Fibroblast of skin of right quadriceps (primary cell): ENCODE measurements at places on chromosomes 2 and 18.

- DNase-seq, result no peak
Measured at GRCh38 chr2:164694275-164694695, 73.0 kb upstream of the GRB14 start.

DNA sequence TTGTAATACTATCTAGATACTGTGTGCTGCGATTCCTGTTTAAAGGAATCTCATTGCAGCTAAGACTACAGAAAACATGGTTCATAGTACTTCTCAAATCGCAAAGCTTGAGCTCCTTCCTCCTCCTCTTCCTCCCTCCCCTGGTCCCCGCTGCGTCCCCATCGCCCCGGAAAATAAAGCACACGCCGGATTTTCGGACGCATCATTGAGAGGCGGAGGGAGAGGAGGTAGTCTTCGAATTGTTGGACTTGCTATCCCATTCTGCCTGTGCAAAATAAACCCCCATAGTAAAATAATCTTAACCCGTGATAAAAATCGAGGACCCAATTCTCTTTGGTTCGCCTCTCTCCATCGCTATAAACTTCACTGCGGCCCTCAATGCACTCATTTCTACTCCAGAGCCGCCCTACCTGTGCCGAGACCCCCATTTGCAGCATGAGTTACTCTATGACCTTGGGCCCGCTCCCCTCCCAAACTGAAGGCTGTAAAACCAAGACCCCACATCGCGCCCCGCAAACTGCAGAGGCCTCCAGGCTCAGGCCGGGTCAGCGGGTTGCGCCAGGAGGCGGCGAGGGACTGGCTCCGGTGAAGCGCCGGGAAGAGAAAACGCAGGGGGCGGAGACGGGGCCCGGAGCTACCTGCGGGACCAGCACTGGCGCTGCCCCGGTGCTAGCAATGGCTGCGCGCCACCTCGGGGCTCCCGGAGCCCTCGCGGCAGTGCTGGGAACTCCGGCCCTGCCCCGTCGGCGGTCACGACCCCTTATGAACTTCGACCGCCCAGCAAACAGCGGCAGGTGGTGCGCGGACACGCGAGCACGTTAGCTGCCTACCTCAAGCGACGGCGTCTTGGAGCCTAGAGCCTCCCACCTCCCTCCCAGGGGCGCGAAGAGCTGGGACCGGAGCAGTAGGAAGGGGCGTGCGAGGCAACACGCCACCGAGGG, 649 bp downstream of the ESCO1 start:
- peak; percentile 2 for DNase-seq

- no peak for DNase-seq
Measured at GRCh38 chr2:112155331-112156151, 17.4 kb downstream of the FBLN7 start.

GRCh38 chr2:220811952-220812570, 760.0 kb downstream of the EPHA4 start:
- DNase-seq, result peak; percentile 24

DNA sequence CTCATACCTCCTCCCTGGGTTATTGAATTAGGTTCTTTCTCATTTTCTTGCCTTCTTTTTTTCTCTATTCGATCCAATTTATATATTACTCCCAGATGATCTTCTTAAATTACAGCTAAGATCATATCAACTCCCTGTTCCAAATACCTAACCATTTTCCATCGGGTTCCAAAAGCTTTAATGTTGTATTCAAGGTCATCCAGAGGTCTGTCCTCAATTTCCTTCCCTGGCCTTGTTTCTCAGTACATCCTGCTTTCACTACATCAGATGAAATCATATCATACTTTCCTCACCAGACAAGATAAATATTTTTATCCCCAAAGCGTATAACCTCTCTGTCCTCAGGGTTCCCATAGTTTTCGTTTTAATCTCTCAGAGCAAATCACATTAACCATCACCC, 36.3 kb upstream of the GREB1L start:
- no peak for DNase-seq

DNA sequence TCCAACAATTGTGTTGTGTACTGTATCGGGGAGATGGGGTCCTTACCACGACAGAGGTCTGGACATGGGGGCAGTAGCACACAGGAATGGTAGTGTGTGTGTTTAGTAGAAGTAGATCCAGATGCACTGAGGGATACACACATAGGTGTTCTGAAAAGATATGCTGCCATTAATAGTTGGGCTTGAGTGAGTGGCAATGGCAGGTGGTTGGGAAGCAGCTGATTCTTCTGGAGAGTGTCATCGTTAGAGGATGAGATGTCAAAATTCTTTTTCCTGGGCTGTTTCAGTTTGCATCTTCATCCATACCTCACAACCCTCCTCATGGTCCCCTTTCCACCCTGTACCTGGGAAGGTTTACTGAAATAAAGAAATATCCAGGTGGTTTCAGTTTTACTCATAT, 66.6 kb downstream of the UGGT1 start:
- DNase-seq, result no peak
